ENCODE measurements at places on chromosomes 12 and 14.

DNA sequence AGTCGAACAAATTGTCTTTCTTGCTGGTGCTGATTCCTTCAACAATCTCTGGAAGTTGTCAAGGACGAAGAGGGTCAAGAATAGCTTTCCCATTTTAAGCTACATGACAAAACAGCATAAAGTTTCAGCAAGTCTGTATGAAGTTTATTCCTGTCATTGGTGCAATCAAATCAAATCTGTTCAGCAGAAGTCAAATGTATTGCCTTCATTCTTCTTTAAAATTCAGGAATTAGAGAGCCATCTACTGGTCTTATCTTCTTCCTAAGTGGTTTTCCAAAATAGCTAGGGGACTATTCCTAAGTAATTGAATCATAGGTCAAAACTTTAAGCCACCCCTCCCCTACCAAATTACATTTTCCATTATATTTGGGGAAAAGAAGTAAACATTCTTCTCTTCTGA is 990.2 kb downstream of the GALC start:
- H3K4me1 ChIP-seq = no peaks in the 10 kb centered on the region
- no peaks in the 10 kb centered on the region for H3K27me3 ChIP-seq
- DNase-seq = no peak
- H3K27ac ChIP-seq = no peak overlapping the region

DNA sequence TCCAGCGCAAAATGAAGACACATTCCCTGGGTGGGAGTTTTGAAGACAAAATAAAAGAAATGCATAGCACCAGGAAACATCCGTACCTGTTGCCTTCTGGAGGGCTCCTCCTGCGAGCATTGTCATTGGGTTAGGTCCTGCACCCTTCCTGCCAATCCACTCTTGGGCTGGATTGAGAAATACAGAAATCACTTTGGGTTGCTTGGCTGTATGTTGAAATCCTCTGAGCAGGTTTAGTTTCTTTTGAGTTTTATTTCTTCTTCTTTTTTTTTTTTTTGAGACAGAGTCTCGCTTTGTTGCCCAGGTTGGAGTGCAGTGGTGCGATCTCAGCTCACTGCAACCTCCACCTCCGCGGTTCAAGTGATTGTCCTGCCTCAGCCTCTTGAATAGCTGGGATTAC is 67.6 kb downstream of the ARF6 start:
- H3K27me3 ChIP-seq = no peaks in the 10 kb centered on the region
- no peak overlapping the region for H3K27ac ChIP-seq
- no peak for DNase-seq
- H3K36me3 ChIP-seq = peaks cover 6% of the 10 kb centered on the region

DNA sequence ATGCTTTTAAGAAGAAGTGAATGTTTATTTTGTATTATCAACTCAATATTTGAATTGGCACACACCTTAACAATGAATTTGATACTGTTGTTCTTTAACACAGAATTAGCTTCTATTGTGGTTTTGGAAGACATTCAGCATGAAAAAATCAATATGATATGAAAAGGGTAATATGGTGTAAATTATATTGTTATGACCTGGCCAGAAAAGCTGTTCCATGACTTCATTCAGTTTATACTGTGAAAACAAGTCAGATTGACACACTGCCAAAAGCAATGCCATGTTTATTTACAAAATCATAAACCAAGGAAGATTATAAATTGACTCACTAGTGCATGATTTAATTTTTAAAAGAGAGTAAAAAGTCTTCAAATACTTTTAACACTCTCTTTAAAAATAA is 851.4 kb upstream of the SEL1L start:
- no peaks in the 10 kb centered on the region for H3K4me1 ChIP-seq
- DNase-seq = no peak
- no peak overlapping the region for H3K4me3 ChIP-seq
- no peaks in the 10 kb centered on the region for H3K27me3 ChIP-seq
- no peaks in the 10 kb centered on the region for H3K36me3 ChIP-seq

GRCh38 chr12:111761099-111761498 is 5.6 kb upstream of the ALDH2 start:
- H3K36me3 ChIP-seq = no peaks in the 10 kb centered on the region
- H3K4me1 ChIP-seq = peaks cover 33% of the 10 kb centered on the region
- H3K4me3 ChIP-seq = no peak overlapping the region
- no peak overlapping the region for H3K27ac ChIP-seq
- no peak for DNase-seq

DNA sequence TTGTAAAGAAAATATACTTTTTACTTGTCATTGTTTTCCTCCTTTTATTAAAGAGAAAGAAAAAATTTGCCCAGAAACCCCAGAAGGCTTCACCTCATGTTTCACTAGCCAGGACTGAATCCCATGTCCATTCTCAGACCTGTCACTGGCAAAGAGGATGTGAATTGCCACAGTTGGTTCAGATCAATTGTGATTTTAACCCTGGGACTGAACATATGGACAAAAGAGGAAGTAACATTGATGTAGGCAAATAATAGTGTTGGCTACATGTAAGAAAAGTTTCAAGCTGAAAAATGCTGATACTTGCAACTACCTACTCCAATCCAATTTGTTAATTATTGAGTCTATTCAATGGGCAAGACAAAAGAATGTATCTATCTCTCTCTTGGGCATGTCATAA is 8.6 kb upstream of the CCDC196 start:
- H3K4me1 ChIP-seq = no peaks in the 10 kb centered on the region
- no peaks in the 10 kb centered on the region for H3K27me3 ChIP-seq
- no peak overlapping the region for H3K27ac ChIP-seq
- H3K4me3 ChIP-seq = no peak overlapping the region

- H3K27me3 ChIP-seq = peaks cover 37% of the 10 kb centered on the region
- H3K36me3 ChIP-seq = no peaks in the 10 kb centered on the region
- peak overlapping the region; percentile 14 for H3K27ac ChIP-seq
- H3K4me1 ChIP-seq = peaks cover 26% of the 10 kb centered on the region
- H3K4me3 ChIP-seq = no peak overlapping the region
Observed at GRCh38 chr12:13195250-13195649, 1.3 kb upstream of the EMP1 start.

- no peak overlapping the region for H3K27ac ChIP-seq
- no peaks in the 10 kb centered on the region for H3K4me1 ChIP-seq
- no peak overlapping the region for H3K4me3 ChIP-seq
- DNase-seq = no peak
Observed at GRCh38 chr12:88248606-88249005, 106.5 kb downstream of the TMTC3 start.

DNA sequence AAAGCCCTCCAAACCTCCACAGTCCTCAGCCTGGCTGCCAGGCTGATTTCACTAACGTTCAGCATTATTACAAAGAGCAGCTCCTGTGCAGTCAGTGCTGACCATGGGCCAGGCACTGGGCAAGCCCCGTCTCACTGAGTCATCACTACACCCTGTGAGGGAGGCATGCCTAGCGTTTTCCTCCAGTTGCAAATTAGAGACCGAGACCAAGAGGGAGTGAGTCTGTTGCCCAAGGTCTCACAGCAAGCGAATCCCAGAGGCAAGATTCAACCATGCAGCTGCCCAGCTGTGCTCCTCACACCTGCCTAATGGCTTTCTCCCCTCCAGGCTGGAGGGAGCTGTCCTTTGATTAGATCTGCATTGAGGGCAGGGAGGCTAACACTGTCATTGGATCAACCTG is 229.3 kb upstream of the LHX5 start:
- no peaks in the 10 kb centered on the region for H3K36me3 ChIP-seq
- no peaks in the 10 kb centered on the region for H3K27me3 ChIP-seq
- DNase-seq = no peak
- H3K4me3 ChIP-seq = no peak overlapping the region
- H3K4me1 ChIP-seq = no peaks in the 10 kb centered on the region

GRCh38 chr14:22973217-22974032 is 8.9 kb downstream of the AJUBA start:
- DNase-seq = peak; percentile 52
- no peak overlapping the region for H3K27ac ChIP-seq

- peak overlapping the region; percentile 19 for H3K27ac ChIP-seq
- H3K4me1 ChIP-seq = peaks cover 32% of the 10 kb centered on the region
- DNase-seq = no peak
- no peak overlapping the region for H3K4me3 ChIP-seq
- H3K27me3 ChIP-seq = no peaks in the 10 kb centered on the region
Observed at GRCh38 chr14:89435492-89435891, 18.5 kb upstream of the FOXN3 start.

- no peak overlapping the region for H3K4me3 ChIP-seq
- peaks cover 10% of the 10 kb centered on the region for H3K27me3 ChIP-seq
- no peak for DNase-seq
- H3K27ac ChIP-seq = no peak overlapping the region
- no peaks in the 10 kb centered on the region for H3K4me1 ChIP-seq
Observed at GRCh38 chr14:50999726-51000125, 55.4 kb upstream of the PYGL start.

GRCh38 chr14:79136071-79137044 is 966.2 kb downstream of the NRXN3 start:
- H3K27ac ChIP-seq = no peak overlapping the region
- DNase-seq = no peak
- H3K4me3 ChIP-seq = no peak overlapping the region
- no peaks in the 10 kb centered on the region for H3K36me3 ChIP-seq

Measured in activated CD8-positive, alpha-beta memory T cell treated with anti-CD3 and anti-CD28 coated beads, Interleukin-2, amount 10 ng/mL, durations not matched to agents 7 days and 5 days (primary cell).